Activated CD8-positive, alpha-beta memory T cell treated with anti-CD3 and anti-CD28 coated beads for 1 hour (primary cell): ENCODE measurements at places on chromosomes 12 and 14.

- DNase-seq: no peak
These were observed 64.3 kb upstream of the PLEKHA5 start for GRCh38 chr12:19065223-19065622.

GRCh38 chr14:57897144-57897748 lies 31.4 kb upstream of the SLC35F4 start:
- no peak for DNase-seq

DNA sequence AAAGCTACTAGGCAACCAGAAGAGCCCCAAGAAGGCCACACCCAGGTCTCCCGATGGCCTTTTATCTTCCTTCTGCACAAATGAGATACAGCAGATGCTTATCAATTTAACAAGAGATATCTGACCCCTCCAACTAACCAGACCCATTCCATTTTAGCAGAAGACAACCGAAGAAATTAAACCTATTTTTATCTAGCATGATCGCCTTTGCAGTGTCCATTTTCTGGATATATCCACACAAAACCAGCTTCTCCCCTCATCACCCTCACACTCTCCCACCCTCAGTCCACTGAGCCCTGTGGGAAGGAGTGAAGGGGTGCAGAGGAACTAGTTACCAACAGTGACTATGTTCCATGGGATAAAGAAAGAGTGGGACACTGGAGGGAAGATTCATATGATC lies 20.9 kb upstream of the DHRS4 start:
- DNase-seq: no peak

GRCh38 chr12:12007001-12007712 lies 63.6 kb upstream of the BCL2L14 start:
- DNase-seq: no peak

GRCh38 chr12:65045269-65045668 lies 75.8 kb downstream of the WIF1 start:
- DNase-seq: no peak

- DNase-seq: no peak
These were observed 56.9 kb downstream of the MAP4K5 start for GRCh38 chr14:50475460-50475859.

- peak; percentile 39 for DNase-seq
These were observed 36.0 kb downstream of the FMNL3 start for GRCh38 chr12:49671031-49671765.

DNA sequence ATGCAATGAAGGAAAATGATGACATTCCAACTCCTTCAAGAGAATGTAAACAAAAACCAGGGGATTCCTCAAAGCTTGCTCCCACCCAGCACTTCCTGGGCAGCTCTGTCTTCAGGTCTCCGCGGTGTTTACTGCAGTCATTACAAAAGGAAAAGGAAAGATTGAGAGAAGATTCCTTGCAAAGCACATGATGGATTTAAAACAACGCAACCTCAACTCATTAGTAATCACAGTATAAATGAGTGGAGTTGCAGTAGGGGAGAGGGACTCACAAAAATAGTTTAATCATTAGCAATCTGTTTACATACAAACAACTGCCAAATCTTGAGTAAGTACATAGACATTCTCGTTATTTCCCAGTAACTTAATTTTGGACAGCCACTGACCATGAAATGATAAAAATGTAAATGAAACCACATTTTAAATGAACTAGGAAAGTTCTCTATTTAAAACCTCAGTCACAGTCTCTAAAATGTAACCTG lies 49.7 kb upstream of the OVCH1 start:
- DNase-seq: no peak

GRCh38 chr12:71958457-71958856 lies 19.8 kb downstream of the TPH2 start:
- DNase-seq: no peak

GRCh38 chr14:51472881-51473280 lies 178.8 kb upstream of the FRMD6 start:
- no peak for DNase-seq

GRCh38 chr12:113203852-113204760 lies 17.2 kb upstream of the TPCN1 start:
- DNase-seq: no peak

GRCh38 chr12:107669946-107670345 lies 15.7 kb upstream of the PWP1 start:
- no peak for DNase-seq

DNA sequence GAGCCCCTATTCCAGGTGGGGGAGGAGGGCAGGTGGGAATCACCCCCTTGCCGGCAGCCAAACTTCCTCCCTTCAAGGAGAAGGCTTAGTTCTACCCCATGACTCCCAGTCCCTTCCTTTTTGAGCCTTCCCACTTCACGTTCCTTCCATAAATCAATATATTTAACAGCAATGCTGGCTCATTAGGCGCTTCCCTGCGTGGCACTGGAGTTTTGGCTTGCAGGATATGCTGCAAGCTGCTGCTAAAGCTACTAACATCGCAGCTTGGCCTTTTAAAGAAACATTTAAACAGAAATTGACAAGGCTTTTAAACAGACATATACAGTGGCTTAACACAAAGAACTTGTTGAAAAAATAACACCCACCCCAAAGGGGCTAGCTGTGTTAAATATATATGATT lies 308.0 kb upstream of the FKBP4 start:
- no peak for DNase-seq

- DNase-seq: no peak
These were observed 416 bp downstream of the GALNT8 start for GRCh38 chr12:4720637-4720995.

- DNase-seq: no peak
These were observed 42.2 kb downstream of the CDKL1 start for GRCh38 chr14:50354527-50354926.

DNA sequence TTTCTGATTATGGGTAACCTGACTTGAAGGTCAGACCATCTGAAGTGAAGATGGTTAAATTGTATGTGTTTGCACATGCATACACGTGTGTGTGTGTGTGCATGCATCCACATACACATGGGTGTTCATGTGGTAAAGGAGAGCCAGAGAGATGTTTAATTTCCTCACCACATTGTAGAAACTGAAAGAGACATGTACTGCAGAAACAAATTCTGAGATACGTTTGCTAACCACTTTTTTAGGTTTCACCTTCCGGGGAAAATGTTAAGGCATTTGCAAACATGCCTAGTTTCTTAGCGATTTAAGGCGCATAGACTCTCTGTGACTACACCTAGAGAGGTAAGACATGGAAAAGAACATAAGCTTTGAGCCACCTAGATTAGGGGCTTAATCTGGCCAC lies 362.9 kb downstream of the RAD51B start:
- DNase-seq: no peak

DNA sequence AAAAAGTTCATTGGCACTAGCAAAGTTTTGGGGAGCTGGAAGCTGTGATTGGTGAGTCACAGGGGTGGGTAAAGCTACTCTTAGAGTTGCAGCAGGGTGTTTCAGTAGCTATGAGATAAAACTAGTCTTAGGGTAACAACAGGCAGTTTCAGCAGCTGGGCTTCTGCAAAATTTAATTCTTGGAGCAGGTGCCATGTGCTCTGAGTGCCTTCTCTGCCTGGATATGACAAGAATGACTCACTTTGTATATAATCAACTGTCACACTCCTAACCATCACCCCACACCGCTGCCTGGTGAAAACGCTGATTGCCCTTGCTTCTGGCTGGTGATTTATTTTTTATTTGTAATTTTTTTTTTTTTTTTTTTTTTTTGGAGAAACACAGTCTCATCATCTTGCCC lies 10.5 kb upstream of the PLBD2 start:
- no peak for DNase-seq

DNA sequence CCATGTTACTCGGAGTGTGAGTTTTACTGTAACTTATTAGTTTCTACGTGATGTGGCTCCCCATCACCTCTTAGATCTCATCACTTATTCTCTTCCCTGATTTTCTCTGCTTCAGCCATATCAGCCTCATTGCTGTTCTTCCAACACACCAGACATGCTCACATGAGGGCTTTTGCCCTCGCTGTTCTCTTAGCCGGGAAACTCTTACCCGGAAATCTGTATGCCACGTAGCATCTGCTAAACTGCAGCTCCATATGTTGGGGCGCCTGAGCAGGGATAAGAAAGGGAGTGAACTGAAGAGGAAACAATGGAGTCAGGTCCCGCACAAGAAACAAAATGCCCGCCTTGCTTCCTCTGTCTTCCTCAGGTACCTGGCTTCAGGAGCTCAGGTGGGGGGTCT lies 16.6 kb downstream of the SMUG1 start:
- DNase-seq: no peak

DNA sequence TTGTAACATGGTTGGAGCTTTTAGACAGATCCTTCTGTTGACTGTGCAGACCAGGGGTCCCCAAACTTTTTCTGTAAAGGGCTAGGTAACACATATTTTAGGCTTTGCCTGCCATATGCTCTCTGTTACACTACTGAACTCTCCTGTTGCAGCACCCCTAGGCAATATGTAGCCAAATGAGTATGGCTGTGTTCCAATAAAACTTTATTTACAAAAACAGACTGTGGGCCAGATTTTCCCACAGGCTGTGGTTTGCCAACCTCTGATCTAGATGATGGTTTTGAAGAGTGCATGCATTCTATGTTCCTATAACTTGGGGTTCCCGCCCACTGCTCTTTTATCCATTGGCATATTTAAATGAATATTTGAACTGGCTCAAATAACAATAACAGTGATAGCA lies 180.3 kb upstream of the VASH1 start:
- no peak for DNase-seq

GRCh38 chr12:42530284-42530683 lies 59.3 kb downstream of the PRICKLE1 start:
- no peak for DNase-seq

- DNase-seq: no peak
These were observed 288.0 kb downstream of the DPF3 start for GRCh38 chr14:72605921-72606220.

DNA sequence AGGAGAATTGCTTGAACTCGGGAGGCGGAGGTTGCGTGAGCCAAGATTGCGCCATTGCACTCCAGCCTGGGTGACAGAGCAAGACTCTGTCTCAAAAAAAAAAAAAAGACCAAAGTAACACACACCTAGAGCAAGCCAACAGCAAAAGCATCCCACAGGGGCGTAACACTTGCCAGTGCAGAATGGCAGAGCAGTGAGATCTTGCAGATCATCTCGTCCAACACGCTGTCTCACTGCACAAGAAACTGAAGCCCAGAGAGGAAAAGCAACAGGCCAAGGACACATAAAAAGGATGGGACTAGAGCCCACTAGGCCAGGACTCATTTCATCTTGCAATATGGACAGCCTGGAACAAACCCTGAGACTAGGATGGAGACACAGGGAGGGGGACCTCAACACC lies 12.7 kb upstream of the KRT78 start:
- no peak for DNase-seq

- no peak for DNase-seq
These were observed 32.6 kb downstream of the PAPLN start for GRCh38 chr14:73269729-73270531.

- DNase-seq: no peak
These were observed 280.5 kb downstream of the FBXL14 start for GRCh38 chr12:1313906-1314305.

DNA sequence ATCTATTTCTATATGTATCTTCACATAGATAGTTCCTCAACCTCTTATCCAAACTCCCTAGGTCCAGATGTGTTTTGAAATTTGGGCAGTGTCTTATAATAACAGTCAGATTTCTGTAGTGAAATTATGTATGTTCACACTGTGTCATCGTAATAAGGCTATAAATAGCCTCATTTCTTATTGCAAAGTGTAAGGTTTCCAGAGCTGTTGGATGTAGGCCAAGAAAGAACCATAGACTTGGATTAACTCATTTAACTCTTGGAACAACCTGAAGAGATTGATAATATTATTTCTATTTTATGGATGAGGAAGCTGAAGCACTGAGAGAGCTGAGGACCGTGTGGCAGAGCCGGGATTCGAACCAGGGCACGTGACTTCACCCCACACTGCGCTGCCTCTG lies 49.0 kb upstream of the PIWIL1 start:
- no peak for DNase-seq

DNA sequence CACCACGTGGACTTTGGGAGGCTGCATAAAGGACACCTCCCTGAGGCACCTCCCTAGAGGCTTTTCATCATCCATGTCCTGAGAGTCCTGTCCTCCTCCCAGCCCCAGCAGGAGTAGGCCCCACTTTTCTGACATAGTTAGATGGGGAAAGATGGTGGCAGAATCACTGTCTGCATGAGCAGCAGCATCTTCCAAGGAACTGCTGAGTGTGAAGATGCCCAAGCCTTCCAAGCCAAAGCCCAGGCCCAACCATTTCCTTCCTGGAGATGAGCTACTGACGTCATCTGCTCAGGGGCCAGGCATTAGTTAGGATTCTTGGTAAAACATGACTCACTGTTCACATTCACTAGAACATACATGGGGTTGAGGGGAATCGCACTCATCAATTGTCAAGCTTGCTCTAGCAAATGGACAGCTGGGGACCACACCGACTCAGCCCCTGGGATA lies 37.3 kb downstream of the VDR start:
- DNase-seq: no peak

DNA sequence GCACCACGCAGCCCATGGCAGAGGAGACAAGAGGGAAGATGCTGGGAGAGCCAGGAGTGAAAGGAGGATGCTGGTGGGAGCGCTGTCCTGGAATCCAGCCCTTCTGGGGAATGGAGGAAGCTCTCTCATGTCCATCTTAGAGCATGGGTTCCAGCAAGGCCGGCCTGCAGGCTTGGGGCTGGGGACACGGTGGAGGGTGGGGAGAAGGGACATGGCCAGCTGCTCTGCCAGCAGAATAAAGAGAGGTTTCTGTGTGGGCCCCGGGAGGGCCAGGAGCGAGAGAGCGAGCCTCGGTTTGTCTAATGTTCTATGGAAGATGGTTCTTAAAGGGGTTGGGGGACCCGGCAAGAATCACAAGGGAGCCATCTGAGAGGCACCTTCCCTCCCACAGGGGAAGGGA lies 60.2 kb downstream of the RIMBP2 start:
- DNase-seq: no peak

DNA sequence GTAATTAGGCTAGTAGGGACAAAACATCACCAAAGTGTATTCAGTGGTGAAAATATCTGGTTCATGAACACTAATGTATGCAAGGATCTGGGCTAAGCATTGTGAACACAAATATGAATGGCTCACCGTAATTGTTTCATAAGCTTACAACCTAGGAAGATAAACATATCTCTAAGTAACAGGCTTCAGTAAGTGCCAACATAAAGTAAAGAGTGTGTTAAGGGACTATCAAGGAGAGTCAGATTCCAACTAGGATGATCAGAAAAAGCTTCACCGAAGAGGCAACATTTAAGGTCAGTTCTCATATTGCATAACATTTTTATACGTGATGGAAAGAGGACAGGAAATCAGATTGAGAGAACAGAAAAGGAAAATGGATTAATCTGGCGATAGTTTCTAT lies 29.4 kb downstream of the ABCC9 start:
- no peak for DNase-seq

DNA sequence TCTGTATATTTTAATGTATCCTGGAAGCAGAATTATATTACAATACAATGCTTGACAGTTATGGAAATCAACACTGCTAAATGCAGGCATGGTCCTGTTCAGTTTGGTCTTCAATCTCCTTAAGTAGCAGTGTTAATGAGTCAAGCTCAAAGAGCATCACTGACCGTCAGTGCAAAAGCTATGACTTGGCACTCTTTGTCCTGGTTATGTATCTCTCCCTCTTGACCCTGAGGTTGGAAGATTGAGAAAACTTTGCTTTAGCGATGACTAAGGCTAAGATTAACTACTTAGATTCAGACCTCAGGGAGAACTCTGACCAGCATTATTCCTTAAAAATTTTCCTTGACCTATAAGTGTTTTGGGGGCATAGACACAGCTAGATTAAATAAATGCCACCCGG lies 10.9 kb downstream of the CLEC7A start:
- DNase-seq: no peak

- no peak for DNase-seq
These were observed 4.3 kb downstream of the CCDC196 start for GRCh38 chr14:66490143-66491111.

- no peak for DNase-seq
These were observed 81.4 kb downstream of the RERGL start for GRCh38 chr12:18008642-18009041.
